ENCODE measurements at places on chromosomes 1 and 21. TPM values are rescaled to one million over a fixed set of nuclear protein-coding genes. Genes with fewer than 3 reads are reported as not detected.

DNA sequence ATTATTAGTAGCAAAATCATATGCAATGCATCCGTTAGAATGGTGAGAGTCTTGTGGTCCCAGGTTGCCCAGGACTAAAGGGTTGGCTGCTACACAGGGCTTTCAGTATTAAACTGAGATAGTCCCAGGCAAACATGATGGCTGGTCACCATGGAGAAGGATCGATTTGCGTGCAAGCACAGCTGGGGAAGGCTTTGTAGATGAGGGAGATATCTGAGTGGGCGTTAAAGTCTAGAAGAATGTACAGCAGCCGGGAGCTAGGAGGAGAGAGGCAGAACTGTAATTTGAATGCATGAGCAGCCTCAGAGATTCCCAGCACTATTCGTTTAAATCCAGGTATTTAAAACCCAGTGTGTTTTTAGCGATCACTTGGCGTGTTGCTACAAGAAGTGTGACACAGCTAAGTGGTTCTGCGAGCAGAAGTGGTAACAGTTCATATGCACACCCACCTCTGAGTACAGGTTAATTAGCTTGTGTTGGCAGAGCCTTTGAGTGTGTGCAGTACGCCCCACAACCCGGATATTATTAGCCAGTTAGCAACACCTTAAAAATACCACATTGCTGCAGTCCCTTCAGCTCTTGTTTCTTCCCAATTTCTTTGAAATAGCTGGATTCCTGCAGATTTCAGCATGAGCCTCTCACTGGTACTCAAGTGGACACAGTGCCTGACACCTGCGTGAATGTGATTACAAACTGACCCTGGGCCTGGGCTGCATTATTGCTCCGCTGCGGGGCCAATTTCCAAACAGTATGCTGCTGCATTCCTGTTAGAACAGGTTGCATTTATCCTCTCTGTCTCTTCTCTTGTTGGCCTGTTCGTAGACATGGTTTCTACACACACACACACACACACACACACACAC, 67.2 kb upstream of the SCAF4 start:
- no peak for DNase-seq

DNA sequence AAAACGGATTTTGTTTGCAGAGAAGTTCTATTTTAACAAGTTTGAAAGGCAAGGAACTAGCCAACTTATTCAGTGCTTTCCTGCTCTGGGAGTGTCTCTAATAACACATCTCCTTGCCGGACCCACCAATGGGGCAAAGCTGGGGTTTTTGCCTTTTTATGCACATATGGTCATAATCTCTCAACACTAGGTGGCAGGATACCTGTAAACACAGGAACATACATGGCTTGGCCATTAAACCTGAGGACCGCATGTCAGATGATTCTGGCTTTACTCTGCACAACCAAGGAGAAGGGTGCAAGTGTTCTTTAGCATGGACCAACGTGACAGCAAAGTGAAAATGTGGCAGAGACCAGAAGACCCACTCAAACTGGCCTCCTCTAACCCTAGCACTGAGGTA, 4.9 kb downstream of the TMEM9 start:
- no peak for DNase-seq

DNA sequence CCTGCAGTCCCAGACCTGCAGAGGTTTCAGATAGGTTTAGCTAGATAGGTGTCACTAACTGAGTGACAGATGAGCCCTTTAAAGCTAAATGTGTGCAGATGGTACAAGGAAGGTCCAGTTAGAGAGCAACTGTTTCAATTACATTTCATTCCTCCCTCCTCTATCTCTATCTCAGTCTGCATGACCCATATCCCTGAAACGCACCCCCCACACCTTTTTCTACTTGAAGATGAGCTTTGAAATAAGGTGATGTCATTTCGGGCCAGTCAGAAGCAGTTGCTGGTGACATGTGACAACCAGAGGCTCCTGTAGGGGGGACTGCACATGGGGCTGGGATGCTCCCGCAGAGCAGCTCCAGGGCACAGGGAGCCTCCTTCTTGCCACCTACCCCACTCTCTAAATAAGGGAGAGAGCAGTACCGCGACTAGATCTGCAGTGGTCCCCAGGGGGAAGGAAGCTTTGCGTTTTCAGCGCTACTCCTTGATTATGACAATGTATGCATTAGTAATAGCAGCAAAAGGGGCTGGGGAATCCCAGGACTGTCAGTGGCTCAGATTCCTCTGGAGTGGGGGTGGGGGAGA, 4.3 kb downstream of the ATP8B2 start:
- no peak for DNase-seq

The FHAD1 gene
- total RNA-seq: 0.27 TPM

DNA sequence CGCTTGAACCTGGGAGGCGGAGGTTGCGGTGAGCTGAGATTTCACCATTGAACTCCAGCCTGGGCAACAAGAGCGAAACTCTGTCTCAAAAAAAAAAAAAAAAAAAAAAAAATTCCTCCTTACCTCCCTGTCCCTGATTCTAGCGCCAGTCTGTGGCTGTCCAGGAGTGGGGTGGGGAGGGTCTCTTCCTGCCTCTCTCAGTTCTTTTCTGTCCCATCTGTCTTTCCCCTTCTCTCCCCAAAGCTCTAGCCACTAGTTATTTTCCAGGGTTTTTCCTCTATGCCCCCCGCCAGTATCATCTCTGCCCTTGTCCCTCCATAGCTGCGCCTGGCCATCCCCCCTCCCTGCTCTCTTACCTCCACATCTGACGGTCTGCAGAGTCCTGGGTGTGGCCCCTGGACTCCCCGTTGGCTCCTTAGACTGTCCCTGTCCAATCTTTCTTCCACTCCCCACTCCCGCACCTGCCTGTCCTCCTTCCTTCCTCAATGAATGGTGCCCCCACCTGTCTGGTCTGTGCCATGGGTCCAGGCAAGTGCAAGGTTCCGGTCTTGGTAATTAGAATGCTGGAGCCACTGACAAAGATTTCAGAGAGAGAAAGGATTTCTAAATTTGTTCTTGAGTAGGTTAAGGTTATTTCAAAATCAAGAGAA, 1.6 kb upstream of the TMEM63A start:
- DNase-seq: no peak

DNA sequence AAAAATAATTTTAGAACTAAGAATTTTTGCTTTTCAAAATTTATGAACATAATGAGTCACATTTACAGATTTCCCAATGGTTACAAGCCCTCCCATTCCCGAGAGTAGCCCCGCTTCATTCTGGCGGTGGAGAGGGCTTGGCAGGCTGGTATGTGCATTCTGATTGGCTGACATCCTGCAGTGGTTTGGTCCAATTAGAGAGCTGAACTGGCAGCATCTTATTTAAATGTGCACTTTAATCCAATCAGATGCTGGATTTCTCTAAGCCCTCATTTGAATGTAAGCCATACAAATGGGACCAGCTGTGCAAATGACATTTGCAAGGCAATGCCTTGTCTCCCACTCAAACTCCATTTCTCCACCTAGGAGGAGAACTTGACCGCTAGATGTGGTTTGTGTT, 18.0 kb upstream of the TRIM17 start:
- DNase-seq: no peak

The ATAD3C gene
- total RNA-seq: 0.55 TPM

The BNIPL gene
- total RNA-seq: not detected

- no peak for DNase-seq
These were observed 106.7 kb downstream of the CAMTA1 start for GRCh38 chr1:6891781-6892579.

The ZBTB7B gene
- total RNA-seq: 28.3 TPM
